ENCODE measurements at places on chromosomes 12 and 14.

DNA sequence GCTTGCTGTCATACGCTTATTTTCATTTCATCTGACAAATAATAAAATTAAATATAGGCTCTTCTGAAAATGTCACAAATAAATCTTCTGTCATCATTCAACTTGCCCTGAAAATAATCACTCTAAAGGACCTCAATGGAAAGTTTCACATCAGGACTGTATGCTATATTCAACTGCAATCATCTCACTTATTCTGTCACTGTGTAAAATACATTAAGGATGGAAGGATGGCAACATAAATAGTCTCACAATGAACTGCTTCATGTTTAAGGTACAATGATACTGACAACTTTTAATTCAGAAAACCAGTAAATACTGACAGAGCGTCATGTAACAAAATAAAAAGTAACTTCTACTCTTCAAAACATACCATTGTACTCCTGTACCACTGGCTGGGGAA is 82.1 kb downstream of the CEP83 start:
- no peak for DNase-seq

DNA sequence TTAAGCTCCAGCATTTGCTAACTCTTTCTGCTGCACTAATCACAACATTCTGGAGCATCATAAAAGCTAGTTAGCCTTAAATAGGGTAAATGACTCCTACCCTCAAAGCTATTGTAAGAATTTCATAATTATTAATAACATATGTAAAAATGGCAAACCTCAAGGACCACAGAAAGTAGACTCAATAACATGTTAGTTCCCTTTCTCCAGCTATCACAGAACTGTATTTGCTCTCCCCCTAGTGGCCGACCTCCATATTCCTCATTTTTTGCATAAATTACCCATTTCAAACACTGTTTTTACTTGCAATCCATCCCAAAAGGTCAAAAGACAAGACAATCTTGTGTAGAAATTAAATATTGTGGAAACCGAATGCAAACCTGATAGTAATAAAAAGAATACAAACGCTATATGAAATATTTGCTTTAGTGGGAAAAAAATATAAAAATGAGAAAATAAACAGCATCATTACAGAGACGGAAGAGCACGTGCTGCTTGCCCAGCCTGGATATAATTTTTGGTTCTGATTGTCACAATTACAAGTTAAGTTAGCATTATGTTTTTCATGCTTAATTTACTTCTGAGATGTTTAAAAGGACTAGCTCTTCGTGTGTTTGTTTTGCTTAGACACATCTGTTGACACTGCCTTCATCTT is 97.9 kb downstream of the RERGL start:
- DNase-seq: no peak

DNA sequence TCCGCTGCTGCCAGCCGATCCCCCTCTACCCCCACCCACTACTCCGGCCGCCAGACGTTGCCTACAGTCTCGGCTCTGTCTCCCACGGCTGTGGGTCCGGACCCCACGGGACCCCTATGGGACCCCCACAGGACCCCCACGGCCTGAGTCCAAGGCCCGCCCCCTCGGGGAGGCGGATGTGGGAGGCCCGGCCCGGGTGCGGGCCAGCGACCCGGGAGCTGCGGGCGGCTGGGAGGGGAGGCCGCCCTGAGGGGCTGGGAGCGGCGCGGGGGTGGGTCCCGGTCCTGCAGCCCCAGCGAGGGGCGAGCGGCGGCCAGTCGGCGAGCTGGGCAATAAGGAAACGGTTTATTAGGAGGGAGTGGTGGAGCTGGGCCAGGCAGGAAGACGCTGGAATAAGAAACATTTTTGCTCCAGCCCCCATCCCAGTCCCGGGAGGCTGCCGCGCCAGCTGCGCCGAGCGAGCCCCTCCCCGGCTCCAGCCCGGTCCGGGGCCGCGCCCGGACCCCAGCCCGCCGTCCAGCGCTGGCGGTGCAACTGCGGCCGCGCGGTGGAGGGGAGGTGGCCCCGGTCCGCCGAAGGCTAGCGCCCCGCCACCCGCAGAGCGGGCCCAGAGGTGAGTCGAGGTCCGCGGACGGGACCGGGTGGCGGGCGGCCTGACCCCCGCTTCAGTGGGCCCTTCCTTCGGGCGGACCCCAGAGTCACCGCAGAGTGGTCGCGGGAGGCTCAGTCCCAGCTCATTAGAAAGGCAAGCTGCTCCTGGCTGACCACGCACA is at the start of gene ACVRL1:
TSS of gene ACVRL1 (plus strand) at position 422 of the 773 bp plus-strand sequence. CDS start 4,971 bp downstream, outside the sequence.
- DNase-seq: no peak

GRCh38 chr12:30836656-30837445 is 82.1 kb upstream of the CAPRIN2 start:
- DNase-seq: no peak

DNA sequence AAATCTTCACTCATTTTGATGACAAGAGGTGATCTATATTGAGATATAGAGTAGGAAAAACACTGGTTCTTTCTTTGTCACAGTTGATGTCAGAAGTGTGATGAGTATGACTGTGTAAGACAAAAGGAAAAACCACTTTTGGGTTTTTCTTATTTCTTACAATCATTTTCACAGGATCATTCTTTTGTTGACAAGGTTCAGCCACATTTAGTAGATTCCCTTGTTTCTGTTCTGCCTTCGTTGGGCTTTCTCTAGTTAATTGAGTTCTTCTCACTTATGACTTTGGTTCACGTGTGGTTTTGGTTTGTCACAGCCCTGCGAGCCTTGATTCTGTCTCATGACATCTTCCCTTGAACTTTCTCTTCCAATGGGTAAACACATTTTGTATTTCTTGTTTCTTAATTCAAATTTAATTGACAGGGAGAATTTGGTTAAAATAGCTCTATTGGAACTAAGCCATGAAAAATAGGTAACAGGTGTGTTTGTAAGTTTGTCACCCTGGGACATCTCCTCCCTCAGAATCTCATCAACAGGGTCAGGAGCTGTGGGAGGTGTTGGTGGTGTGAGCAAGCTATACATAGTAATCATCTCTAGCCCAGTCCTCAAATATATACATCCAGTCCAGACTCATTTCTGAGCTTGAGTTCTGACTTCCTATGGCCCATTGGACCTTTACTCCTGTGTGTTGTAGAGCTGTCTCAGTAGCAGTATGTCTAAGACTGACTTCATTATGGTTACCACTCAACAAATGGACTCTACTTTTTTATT is 255.3 kb downstream of the BMP4 start:
- no peak for DNase-seq

DNA sequence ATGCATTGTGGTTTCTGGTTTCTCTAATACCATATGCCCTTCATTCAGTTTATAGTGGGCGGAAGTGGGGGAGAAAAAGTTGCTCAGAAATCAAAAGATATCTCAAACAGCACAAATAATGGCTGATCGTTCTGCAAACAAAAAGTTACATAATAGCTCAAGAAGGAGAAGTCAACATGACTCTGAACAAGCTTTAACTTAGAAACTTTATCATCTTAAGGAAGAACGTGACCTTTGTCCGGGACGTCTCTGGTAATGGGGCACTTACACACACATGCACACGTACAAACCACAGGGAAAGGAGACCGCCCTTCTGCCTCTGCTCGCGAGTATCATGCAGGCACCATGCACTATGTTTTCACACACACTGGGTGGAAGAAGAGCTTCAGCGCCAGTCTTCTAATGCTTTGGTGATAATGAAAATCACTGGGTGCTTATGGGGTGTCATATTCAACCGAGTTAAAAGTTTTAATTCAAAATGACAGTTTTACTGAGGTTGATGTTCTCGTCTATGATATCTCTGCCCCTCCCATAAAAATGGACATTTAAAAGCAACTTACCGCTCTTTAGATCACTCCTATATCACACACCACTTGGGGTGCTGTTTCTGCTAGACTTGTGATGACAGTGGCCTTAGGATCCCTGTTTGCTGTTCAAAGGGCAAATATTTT is 4.7 kb downstream of the FOS start:
- no peak for DNase-seq

DNA sequence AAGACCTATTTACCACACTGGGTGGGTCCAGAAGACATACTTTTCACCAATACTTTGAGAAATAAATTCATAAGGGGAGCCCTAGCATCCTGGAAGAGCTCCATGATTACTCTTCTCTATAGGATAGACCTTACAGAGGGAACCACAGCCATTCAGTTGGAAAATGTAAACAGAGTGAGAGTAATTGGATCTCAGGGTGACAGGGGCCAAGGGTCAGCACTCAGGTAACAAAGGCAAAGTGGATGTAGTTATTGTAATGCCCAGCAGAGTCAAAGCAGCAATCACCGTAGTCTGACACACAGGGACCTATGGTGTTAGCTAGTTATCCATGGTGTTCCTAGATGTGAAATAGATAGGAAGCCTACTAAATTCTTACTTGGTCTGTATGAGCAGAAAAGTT is 10.8 kb upstream of the GTF2A1 start:
- no peak for DNase-seq

GRCh38 chr14:93044121-93044520 is 71.6 kb downstream of the ITPK1 start:
- DNase-seq: no peak

DNA sequence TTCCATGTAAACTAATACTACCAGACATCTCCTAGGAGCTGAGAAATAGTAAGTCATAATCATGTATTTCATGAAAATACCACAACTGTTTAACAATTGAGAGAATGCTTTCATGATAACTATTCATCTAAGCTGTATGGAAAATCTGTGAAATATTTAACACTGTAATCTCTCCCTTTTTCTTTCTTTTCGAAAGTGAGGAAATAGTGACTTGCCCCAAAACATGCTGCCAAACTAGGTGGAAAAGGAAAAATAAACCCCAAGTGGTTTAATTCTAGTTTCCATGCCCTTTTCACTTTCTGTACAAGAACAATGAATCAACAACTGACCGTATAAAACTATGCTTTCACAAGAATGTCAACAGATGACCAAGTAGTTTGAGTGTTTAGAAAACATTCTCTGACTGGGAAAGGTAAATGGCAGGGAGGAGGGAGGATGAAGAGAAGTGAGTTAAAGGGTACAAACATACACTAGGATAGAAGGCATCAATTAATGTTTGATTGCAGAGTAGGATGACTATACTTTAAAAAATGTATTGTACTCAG is 147.5 kb upstream of the AVPR1A start:
- no peak for DNase-seq

- no peak for DNase-seq
Measured at GRCh38 chr14:89576960-89577359, 159.9 kb upstream of the FOXN3 start.

DNA sequence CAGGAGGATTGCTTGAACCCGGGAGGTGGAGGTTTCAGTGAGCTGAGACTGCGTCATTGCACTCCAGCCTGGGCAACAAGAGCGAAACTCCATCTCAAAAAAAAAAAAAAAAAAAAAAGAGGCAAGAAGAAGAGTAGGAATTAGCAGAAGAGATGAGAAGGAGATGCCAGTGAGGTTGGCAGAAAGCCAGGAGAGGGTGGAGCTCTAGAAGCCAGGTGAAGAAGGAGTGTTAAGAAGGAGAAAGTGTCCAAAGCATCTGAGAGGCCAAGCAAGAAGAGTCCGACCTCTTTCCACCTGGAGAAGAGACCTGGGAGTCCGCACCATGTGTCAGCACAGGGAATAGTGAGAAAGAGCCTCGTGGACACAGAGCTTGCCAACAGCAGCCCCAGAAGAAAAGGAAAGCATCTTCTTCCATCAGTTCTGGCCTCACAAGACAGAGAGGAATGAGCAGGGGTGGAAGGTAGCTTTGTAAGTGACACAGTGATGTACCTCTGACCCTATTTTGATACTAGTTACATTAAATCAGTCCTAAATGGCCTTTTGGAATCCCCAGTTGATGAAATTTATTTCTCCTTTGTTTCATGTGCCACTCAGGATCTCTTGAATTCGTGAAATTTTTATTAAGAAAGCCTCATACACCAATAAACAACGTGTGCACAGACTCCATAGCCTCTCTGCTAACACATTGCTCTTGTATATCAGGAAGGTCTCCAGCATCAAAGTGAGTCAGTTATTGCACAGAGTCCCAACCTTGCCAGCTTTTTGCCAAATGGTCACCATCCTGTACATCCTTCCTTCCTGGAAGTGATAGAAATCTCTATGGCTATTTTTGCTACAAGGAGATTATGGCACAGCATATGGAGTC is 70.6 kb downstream of the SAMD4A start:
- DNase-seq: no peak

DNA sequence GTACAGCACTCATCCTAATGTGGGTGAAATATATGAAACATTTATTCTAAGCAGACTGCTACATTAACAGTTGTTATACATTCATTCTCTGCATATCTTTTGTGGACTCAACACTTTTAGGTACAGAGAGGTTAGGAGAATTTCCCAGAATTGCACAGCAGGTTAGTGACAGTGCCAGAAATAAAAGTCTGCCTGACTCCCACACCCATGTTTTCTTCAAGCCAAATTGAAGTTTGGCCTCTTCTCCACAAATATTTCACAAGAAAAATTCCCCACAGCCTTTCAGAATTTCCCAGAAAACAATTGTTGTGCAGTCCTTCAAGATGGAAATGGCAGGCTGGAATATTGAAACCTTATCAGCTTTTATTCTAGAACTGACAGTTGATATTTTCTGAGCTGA is 464.8 kb downstream of the RAD51B start:
- no peak for DNase-seq

- DNase-seq: no peak
Measured at GRCh38 chr12:15963271-15963670, 52.1 kb downstream of the DERA start.

DNA sequence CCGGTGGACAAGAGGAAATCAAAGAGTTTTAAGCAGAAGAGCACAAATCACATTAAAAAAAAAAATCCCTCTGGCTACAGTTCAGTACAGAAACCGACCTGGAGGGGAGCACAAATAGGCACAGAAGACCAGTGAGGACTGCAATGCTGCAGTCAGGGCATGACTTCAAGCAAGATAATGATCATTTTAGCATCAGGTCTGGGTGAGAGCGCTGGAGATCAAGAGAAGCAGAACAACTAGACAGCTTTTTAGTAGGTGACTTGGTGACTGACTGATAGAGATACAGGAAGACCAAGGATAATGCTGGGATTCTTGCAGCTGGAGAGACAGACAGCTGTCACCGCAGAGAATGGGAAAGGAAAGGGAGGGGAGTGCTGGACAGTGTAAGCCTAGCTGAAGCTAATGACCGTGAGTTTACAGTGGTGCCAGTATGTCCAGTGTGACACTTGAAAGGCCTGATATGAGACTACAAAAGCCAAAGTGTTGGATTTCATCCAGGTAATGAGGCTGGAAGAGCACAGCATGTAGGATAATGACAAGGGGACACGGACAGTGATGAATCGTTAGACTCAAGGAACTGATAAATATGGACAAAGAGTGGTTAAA is 5.6 kb downstream of the NFYB start:
- no peak for DNase-seq

DNA sequence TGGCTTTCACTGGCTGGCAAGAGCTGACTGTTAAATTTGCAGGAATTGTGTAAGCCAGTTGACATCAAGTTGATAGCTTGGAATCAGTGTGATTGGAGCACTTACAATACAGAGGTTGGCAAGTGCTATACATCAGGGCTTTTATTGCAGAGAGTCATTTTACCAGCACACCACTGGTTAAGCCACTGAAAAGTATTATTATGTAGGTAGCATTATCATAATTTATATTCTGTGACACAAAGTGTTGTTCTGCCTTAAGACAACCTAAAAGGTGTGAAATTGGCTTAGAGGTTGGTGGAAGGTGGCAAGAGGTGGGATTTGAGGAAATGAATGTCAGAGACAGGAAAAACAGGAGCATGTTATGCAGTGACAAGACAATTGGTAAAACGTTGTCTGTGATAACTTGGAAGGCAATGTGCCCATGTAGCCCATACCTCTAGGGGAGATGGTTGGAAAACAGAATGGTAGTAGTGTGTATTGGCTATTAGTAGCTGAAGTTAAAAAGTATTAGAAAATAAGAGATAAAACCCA is 172.9 kb upstream of the PRICKLE1 start:
- DNase-seq: no peak
